ENCODE measurements at places on chromosomes 2 and 18.

DNA sequence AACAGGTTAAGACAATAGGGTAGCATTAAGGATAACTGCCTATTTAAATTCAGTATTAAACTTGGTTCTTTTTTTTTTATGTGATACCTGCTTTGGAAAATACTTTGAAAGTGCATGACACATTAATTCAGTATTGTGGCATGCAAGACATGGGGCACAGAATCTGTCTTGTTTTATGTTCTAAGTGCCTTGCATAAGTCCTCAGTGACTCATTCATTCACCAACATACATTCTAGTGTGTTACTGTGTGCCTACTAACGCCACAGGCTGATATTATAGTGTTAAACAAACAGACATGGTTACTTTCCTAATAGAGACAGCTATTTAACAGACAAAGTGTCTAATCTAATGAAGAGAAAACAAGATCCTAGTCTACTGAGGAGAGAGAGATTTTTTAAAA is 91.7 kb downstream of the GCA start:
- no peak for DNase-seq

GRCh38 chr18:66640431-66640830 is 36.5 kb upstream of the CDH19 start:
- no peak for DNase-seq

GRCh38 chr18:46718501-46719341 is 38.1 kb downstream of the ST8SIA5 start:
- peak; percentile 74 for DNase-seq

GRCh38 chr2:11853197-11853588 is 106.8 kb downstream of the LPIN1 start:
- no peak for DNase-seq

- no peak for DNase-seq
Observed at GRCh38 chr2:170044751-170045478, 133.0 kb upstream of the MYO3B start.

- peak; percentile 94 for DNase-seq
Observed at GRCh38 chr2:46001741-46002506, 295.3 kb upstream of the EPAS1 start.

DNA sequence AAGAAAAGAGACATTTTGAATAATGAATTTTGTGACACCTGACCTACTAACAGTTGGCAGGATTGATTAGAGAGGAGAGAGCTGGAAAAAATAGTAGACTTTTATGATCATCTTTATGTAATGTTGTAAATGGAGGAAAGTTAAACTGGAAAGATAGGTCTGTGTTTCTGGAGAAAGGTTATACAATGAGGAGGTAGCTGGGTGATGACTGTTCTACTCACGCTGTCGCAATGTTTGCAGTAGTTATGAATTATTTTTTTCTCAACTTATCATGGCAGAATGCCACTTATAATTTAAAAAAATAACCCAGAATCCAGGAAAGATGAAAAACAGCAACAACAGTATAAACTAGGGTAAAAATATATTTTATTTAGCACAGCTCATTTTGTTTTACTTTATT is 364.9 kb downstream of the SPAG16 start:
- DNase-seq, result no peak

DNA sequence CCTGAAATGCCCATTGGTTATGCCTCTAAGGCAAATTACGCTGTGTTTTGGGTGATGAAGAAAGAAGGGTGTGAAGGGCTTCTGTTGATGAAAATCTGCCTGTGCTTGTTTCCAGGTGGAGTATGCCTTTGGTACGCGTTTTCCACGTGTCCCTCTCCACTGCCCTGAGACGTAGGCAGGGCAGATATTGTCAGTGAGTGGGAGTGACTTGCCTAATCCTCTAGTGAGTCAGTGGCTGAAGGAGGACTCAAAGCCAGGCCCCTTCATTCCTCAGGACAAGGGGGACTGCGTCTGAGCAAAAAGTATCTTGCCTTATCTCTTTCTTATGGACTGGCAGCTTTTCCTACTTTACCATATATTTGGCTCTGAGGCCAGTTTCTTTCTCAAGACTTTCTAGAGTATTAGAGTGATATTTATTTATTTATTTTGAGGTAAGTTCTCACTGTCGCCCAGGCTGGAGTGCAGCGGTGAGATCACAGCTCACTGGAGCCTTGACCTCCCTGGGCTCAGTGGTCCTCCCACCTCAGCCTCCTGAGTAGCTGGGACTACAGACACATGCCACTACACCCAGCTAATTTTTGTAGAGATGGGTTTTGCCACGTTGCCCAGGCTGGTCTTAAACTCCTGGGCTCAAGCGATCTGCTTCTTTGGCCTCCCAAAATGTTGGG is 10.2 kb downstream of the RALB start:
- DNase-seq, result peak; percentile 51

DNA sequence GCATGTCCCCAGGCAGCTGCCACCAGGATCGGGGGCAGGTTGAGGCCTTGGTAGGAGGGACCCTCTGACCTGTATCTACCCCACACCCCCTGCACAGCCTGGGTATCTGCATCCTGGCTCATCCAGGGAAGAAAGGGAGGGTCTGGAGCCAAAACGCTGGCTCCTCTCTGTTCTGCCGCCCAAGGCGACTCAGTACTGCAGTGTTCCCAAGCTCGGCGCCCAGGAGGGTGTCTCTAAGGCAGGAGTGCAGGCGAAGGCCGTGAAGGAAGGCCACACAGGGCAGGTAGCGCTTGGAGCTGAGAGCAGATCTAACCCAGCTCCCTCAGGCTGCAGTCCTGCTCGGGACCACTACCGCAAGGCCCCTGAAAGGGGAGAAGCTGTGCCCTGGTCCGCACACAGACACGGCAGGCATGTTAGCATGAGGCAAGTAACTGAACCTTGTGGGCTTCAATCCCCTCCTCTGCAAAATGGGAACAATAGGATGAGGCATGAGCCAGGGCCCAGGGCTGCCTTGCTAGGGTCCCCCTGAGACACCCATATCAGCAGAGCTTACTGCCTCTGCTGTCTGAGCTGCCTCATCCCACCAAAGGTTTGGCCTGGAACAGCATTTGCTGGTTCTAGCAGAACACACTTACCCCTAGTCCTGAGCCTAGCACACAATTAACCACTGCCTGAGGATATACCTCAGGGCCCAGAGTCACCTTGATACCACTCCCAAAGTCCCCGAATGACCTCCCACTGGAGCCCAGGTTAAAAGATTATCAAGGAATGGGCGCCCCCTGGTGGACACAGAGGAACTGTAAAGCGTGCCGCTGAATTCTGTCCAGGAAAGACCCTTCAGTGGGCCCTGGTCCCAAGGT is 6.5 kb downstream of the PTMA start:
- peak; percentile 46 for DNase-seq

GRCh38 chr2:218294430-218295022 is 2.2 kb upstream of the TMBIM1 start:
- DNase-seq, result no peak

DNA sequence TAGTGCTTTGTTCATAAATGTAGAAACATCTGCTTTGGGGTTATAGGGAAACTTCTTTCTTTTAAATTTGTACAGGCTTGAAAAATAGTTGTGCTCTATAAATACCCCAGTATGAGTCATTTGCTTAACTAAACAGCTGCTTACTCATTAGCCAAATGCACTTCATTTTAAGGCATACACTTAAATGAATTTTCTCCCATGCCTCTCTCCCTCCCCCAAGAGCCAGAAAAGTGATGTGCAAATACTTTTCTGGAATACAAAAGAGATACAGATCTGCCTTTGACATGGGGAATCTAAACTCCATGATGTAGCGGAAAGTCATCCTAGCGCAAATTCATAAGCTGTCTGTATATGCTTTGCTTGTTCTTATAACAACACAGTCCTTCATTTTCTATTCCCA is 469.4 kb downstream of the DLGAP1 start:
- peak; percentile 56 for DNase-seq

DNA sequence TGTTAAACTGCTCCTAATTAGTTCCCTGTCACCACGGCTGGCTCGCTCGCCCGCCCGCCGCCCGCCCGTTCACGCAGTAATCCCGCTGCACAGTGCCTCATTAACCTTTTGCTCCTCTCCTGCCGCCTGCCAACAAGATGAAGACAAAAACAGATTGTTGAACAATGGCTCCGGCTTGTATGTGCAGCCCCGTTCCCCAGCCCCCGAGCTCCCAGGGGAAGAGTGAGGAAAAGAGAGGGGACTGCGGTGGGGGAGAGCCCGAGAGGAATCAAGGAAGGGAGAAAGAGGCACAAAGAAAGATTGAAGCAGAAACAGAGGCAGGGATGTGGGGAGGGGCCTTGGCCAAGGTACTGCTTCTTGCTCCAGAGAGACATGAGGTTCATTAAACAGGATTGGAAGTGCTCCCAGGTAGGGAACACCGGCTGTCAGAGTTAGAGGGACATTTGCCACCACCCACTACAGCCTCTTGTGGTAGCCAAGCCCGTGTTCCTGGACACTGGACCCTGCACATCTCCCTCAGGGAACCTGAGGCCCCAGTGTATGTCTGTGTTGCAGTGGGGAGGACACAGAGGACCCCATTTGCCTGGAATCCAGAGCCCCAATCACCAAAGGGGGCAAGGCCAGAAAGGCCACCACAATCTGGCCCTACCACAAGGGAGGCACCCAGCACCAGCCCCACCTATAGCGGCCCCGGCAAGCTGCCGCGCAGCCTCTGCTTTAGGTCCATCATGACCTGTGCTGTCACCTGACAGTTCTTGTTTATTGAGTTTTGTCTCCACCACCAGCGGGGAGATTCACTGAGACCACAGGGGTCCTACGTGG is 38.1 kb downstream of the EMX1 start:
- no peak for DNase-seq

DNA sequence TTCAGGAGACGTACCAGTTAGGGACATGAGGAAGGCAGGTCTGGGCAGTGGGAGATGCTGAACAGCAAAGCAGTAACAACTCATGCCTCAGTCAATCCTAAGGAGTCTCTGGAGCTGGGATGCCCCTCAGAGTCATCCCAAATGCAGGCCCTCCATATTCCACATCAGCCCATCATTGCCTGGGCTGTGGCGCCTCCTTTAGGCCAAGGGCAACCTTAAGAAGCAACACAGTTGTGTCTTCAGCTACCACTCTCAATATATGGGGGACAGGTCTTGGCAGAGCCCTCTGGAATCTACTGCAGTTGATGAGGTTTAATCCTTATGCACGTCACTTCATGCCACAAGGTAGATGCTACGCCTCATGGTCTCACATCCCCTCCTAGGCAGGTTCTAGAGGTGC is 682.0 kb upstream of the RAB6C start:
- no peak for DNase-seq

- DNase-seq, result no peak
Observed at GRCh38 chr2:133456156-133456555, 112.1 kb downstream of the NCKAP5 start.

- DNase-seq, result peak; percentile 78
Observed at GRCh38 chr2:180938451-180938850, 42.0 kb upstream of the UBE2E3 start.

DNA sequence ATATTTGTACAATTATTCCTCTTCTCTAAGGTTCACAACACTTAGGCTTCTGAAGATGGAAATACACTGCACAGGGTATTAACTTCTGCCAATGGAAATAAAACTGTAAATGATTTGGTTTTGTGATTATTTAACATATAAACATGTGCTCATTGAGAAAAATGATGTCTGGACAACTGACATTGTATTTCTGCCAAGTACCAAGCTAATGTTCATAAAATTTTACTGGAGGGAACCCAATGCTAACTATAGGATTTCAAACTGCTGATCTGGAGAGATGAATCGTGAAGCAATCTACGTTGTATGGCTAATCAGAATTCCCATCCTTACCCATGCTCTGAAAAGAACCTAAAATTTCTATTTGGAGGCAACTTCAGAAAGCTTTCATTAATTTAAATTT is 279.7 kb downstream of the NRXN1 start:
- DNase-seq, result peak; percentile 0
